Stimulated activated CD4-positive, alpha-beta T cell treated with anti-CD3 and anti-CD28 coated beads, TNF-alpha, amount 100 ng/mL, for 4 hours (primary cell): ENCODE measurements at places on chromosomes 7 and 10.

DNA sequence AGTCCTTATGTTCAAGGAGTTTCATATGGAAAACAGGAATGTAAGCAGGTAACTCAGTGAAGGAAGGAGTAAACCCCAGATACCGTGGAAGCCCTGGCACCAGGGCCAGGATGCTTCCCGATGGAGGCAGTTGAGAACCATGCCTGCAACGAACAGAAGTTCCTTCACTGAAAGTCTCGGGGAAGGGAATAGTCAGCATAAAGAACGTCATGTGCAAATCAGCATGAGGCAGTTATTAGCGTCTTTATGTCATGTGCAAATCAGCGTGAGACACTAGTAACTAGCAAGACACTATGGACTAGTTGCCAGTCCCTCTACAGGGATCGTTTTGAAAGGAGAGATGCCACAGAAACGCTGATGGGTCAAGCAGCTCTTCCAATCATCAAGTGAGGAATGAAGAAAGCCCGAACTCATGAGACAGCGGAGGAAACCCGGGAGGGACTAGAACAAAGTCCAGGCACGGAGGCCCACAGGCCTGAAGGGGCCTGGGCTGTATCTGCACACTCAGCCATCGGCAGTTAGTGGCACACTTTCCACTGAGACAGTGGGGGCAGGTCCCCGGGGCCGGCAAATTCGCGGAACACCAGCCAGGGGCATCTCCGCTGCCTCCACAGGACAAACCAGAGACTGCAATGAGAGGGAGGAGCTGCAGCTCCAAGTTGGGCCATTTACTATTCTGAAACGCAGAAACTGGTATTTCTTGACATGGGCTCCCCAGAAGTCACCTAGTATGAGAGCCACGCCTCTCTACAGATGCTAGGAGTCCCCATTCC, 109.6 kb downstream of the SFMBT2 start:
- DNase-seq: no peak

- no peak for DNase-seq
Measured at GRCh38 chr7:24709051-24709450, 48.2 kb downstream of the GSDME start.

DNA sequence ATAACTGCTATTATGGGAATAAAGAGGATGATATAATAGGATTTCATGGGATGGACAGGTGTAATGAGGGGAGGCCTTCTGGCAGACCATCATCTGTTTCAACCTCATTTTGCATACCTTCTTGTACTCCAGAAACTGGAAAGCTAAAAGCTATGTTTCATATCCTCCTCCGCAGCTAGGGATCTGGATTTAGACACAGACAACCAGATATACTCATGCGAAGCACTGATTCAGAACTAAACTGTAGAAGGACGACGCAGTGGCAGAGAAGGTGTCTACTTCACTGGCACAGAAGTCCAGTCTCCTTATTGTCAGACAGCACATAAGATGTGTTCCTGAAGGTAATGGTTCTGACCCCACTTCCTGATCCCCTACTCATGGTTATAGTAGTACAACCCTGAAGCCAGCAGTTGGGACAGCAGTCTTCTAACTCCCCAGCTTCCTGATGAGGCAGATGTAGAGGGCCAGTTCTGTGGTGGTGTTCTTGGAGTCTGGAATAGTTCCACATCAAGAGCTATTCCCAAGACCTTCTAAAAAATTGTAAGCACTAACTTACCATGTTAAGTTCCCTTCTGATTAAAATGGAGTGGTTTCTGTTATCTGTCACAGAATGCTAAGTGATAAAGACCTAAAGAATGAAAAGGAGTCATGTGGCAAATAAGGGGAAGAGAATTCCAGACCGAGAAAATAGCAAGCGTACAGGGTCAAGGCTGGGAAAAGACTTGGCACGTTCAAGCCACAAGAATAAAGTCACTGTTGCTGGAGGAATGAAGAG, 550.3 kb downstream of the GRM8 start:
- DNase-seq: no peak

GRCh38 chr10:49284356-49284755, 14.6 kb upstream of the C10orf71 start:
- no peak for DNase-seq

DNA sequence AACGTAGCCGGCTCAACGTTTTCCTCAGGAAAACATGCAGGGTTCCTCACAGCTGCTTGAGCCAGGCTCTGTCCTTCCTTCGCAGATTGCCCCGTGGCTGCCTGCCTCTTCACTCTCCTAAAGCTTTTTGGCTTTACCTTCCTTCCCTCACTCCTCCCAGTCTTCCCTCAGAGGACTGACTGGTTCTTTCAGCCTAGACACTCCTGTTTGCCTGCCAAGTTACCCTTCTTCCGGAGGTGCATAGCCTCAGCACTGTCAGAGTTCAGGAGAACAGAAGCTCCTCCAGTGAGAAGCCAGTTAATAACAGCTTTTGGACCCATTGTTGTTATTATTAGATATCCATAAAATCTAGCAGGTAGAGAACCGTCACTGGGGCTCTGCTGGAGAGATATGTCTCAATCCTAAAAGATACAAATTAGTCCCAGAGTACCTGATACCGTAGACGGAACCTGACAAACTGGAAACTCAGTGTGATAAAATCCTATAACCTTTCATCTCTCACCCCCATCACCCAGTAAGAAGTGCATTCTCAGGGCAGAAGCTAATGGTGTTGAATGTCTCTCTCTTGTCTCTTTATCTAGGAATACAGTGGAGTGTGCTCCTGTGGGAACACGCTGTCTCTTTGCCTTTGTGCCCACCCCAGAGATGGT, 79.6 kb downstream of the SND1 start:
- DNase-seq: no peak

- no peak for DNase-seq
Measured at GRCh38 chr10:112624546-112625048, 177.6 kb downstream of the VTI1A start.

DNA sequence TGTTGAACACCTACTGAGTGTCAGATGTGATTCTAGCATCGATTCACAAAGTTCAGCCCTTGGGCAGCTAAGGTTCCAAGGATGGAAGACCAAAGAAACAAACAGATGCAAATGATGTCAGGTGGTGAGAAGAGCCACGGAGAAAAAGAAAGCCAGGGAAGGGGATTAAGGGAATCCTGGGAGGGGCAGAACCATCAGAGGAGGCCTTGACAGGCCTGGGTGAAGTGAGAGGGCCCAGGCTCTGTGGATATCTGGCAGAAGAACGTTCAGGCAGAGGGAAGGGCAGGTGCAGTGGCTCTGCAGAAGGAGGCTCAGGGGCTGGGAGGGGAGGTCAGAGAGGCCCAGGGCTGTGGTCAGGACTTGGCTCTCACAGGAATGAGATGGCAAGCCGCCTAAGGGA, 90.4 kb downstream of the C10orf105 start:
- no peak for DNase-seq

- no peak for DNase-seq
Measured at GRCh38 chr10:72019085-72019876, 55.1 kb downstream of the CHST3 start.

GRCh38 chr10:91742229-91742628, 56.0 kb upstream of the TNKS2 start:
- DNase-seq: no peak

DNA sequence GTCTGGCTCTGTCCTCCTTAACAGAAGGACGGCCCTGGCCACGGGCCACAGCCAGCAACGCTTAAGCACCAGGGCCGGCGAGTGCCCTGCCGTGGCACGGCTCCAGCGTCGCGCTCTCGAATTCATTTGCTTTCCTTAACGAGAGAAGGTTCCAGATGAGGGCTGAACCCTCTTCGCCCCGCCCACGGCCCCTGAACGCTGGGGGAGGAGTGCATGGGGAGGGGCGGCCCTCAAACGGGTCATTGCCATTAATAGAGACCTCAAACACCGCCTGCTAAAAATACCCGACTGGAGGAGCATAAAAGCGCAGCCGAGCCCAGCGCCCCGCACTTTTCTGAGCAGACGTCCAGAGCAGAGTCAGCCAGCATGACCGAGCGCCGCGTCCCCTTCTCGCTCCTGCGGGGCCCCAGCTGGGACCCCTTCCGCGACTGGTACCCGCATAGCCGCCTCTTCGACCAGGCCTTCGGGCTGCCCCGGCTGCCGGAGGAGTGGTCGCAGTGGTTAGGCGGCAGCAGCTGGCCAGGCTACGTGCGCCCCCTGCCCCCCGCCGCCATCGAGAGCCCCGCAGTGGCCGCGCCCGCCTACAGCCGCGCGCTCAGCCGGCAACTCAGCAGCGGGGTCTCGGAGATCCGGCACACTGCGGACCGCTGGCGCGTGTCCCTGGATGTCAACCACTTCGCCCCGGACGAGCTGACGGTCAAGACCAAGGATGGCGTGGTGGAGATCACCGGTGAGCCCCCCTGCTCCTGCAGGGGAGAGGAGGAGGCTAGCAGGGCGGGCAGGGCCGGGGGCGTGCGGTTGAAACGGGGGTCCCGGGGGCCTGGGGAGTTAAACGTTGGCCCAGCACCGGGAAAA, at the start of gene HSPB1:
Gene HSPB1, plus strand, starts transcription at position 327 of the 855 bp plus-strand sequence. Its CDS starts 40 bp downstream, at position 367.
- peak; percentile 55 for DNase-seq

- no peak for DNase-seq
Measured at GRCh38 chr7:36911788-36912187, 187.5 kb upstream of the AOAH start.

GRCh38 chr10:129523031-129523722, 56.1 kb downstream of the MGMT start:
- DNase-seq: no peak

- no peak for DNase-seq
Measured at GRCh38 chr7:26117142-26117807, 34.7 kb upstream of the NFE2L3 start.

- DNase-seq: peak; percentile 14
Measured at GRCh38 chr7:83162402-83163256, at the start of gene PCLO. Gene PCLO (minus strand): TSS chr7:83162884. CDS start chr7:83162592, 292 bp downstream.

DNA sequence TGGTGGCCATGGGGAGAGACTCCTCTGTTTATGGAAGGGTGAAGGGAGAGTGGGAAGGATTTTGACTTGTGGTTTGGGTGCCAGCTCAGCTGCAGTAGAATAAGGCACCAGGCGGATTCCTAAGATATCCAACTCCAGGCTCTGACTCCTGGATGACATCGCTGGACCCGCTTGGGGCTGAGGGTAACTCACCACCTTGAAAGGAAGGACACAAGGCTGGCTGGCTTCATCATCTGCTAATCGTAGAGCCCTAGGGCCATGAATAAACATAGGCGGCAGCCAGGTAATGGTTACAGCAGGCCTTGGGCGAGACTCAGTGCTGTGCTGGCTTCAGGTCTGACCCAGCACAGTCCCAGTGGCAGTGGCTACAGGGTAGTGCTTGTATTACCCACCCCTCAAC, 16.7 kb upstream of the LIPK start:
- DNase-seq: no peak
